ENCODE measurements at places on chromosomes 2 and 18. TPM values are rescaled to one million over a fixed set of nuclear protein-coding genes. Genes with fewer than 3 reads are reported as not detected.

GRCh38 chr18:63237881-63238692 is 81.5 kb downstream of the BCL2 start:
- no peak for DNase-seq

- DNase-seq = no peak
Measured at GRCh38 chr2:102226612-102227391, 40.0 kb downstream of the IL1RL2 start.

- DNase-seq = no peak
Measured at GRCh38 chr2:183057333-183057985, 19.2 kb upstream of the NCKAP1 start.

GRCh38 chr2:62501794-62502500 is 4.0 kb downstream of the TMEM17 start:
- DNase-seq = no peak

- no peak for DNase-seq
Measured at GRCh38 chr2:314561-315336, 26.9 kb upstream of the ALKAL2 start.

DNA sequence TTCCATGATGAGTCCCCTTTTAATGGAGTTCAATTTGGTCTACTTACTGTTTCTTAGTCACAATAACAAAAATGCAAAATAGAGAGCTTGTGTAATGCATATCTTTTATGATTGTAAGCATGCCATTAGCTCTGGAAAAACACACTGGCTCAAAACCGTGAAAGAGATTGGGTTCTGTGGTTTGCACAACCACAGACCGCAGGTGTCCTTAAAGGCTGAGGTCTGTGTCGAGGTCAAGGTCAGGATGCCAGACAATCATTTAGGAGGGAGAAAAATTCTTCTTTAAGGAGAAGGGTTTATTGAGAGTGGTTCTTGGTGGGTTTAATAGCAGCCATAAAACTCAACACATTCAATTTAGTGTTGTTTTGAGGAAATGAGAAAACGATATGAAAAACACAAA is 487.2 kb downstream of the GALR1 start:
- DNase-seq = no peak

GRCh38 chr2:147067136-147067535 is 777.7 kb upstream of the ACVR2A start:
- DNase-seq = no peak

- no peak for DNase-seq
Measured at GRCh38 chr2:222950638-222951285, 89.9 kb downstream of the ACSL3 start.

DNA sequence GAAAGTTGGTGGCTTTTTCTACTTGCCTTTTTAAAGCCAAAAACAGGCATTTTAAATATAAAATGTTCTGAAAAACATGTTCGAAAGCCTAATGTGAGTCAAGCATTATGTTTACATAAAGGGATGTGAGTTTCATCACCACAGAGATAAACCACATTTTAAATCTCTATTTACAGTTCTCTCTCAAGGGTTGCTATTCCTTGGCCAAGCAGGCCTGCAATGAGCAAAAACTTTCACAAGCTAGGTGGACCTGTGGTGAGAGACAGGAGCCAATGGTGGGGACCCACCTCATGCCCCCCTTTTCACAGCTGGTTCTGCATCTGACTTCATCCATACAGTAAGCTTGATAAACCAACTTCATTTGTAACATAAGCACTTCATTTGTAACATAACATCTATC is 65.1 kb downstream of the CUL3 start:
- no peak for DNase-seq

DNA sequence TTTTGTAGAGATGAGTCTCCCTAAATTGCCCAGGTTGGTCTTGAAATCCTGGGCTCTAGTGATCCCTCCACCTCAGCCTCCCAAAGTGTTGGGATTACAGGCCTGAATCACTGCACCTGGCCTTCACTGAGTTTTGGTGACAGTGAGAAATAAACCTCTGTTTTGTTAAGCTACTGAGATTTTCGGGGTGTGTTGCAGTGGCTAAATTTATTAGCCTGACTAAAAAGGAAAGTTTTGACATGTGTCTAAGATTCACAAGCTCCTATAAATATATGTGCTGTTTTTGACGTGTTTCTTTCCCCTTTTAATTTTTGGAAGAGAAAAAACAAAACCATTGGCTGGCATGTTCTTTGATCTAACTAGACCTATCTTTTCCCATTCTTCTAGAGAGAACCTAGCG is 190.5 kb upstream of the MC4R start:
- DNase-seq = no peak

GRCh38 chr2:237230355-237230754 is 144.7 kb downstream of the COPS8 start:
- no peak for DNase-seq

GRCh38 chr2:73944714-73945113 is 18.0 kb downstream of the DGUOK start:
- DNase-seq = no peak

DNA sequence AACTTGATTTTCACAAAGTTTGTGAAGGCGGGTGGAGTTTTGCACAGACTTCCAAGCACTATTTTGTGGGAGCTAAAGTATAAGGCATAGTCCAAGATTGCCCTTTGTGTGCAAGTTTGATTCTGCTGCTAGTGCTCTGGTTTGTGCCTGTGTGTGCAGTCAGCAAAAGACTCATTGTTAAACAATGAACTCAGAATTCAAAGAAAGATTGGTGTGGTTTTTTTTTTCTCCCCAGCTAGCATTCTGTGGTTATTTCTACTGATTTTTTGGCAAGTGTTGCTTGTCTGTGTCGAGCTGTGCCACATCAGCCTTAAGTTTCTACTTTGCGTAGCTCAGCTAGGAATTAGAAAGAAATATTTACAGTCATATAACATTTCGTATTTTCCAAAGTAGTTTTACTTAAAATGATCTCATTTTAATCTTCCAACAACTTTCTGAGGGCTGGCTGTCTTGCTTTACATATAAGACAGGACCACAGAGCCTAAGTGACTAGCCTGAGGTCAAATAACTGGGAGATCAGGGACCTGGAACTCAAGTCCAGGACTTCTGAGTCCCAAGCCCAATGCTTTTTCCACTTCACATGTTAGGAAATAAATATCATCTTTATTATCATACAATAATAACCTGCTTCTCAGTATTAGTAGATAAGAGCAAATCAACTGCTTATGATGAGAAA is 69.8 kb downstream of the BABAM2 start:
- DNase-seq = no peak

GRCh38 chr2:234326694-234327093 is 170.2 kb downstream of the ARL4C start:
- DNase-seq = no peak

- DNase-seq = peak; percentile 27
Measured at GRCh38 chr2:217993817-217994463, 8.9 kb downstream of the TNS1 start.

DNA sequence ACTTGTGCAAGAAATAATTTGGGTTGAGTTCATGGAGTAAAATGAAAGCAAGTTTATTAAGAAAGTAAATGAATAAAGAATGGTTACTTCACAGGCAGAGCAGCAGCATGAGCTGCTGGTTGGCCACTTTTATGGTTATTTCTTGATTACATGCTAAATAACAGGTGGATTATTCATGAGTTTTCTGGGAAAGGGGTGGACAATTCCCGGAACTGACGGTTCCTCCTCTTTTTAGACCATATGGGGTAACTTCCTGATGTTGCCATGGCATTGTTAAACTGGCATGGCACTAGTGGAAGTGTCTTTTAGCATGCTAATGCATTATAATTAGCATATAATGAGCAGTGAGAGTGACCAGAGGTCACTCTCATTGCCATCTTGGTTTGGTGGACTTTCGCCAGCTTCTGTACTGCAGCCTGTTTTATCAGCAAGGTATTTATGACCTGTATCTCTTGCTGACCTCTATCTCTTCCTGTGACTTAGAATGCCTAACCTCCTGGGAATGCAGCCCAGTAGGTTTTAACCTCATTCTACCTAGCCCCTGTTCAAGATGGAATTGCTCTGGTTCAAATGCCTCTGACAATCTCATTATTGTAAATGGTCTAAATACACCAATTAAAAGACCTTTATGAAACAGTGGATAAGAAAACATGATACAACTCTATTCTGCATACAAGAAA is 114.1 kb upstream of the FIGN start:
- no peak for DNase-seq

DNA sequence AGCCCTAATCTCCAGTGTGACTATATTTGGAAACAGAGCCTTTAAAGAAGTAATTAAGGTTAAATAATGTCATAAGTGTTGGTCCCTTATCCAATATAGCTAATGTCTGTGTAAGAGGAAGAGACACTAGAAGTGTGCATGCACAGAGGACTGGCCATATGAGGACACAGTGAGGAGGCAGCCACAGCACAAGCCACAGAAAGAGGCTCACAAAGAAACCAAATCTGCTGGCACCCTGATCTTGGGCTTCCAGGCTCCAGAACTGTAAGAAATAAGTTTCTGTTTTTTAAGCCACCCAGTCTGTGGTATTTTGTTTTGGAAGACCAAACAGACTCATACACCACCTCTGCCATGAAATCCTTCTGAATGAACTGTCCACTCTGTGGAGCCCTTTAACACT is 186.4 kb upstream of the SLC39A10 start:
- no peak for DNase-seq

GRCh38 chr2:144654523-144654922 is 134.6 kb upstream of the ZEB2 start:
- DNase-seq = no peak

DNA sequence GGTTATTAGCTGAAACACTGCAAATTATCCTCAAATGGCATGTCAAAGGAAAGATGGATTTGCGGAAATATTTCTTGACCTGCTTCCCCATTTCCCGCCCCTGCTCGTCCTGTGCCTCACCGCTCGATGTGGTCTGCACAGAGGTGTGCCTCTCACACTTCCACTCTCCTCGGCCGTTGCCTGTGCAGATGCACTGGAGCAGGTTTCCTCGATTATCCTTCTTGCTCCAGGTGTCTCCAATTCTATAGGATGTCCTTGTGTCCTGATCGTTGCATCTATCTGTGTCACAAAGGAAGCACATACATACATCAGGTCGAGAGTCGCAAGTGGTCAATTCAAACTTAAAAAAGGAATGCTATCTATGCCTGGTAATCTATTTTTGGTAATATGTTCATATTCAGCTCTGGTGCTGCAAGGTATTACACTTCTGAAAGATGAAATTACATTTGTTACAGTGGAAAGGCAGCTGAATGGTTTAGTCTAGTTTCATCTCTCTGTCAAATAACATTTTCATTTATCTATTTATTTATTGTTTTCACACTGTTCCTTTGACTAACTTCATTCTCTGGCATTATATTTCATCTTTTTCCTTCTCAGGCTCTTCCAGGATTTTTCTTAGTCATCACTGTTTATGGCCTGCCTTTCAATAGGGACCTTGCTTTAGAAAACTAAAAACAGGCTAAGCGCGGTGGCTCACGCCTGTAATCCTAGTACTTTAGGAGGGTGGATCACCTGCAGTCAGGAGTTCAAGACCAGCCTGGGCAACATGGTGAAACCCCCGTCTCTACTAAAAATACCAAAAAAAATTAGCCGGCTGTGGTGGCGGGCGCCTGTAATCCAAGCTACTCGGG is 7.6 kb downstream of the FN1 start:
- DNase-seq = no peak

DNA sequence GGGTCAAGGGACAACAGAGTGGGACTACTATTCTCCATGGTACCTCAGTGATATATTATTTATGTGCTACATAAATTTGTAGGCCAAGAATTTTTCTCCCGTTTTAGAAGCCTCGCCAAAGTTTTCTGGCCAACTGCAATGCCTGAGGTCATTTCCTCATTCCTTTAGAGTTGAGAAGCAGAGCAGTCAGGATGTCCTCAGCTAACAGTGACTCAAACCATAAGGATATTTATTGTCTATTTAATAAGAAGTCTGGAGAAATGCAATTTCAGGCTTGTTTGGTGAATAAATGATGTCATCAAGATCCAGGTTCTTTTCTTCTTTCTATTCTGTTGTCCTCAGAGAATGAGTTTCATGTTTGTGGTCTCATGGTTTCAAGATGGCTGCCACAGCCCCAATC is 91.0 kb downstream of the ADCYAP1 start:
- DNase-seq = no peak

- DNase-seq = no peak
Measured at GRCh38 chr2:239148495-239149200, 252.2 kb downstream of the HDAC4 start.

DNA sequence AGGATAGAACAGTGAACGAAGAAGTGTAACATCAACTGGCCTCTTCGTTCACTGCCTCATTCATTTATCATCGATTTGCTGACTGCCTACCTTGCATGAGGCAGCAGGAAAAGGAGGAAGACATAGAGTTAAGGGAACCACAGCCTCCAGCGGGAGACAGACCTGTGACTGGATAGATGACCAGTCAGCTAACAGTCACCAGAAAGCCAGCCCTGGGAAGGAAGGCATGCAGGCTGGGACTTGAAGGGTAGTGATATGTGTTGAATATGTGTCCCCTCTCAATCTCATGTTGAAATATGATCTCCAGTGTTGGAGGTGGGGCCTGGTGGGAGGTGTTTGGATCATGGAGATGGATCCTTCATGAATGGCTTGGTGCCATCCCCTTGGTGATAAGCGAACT is 58.3 kb downstream of the CTIF start:
- no peak for DNase-seq

DNA sequence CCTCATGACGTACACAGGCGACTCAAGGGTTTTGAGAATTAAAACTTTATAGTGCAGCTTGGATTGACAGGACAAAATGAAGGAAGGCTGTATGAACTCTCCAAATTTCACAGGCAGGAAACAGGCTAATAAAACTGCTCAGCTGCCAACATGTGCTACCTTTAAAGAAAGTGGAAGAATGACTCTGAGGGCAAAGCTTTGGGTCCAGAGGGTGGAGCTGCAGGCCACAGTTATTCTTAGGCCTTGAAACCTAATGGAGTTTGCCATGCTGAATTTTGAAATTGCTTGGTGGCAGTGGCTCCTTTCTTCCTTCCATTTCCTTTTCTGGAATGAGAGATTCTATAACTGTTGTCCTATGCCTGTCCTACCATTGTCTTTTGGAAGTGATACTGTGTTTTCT is 34.8 kb downstream of the HAT1 start:
- no peak for DNase-seq

The EVX2 gene
- not detected for polyA plus RNA-seq

The DYSF gene
- polyA plus RNA-seq = not detected

The CCBE1 gene
- not detected for polyA plus RNA-seq

The SIX2 gene
- not detected for polyA plus RNA-seq

The MRO gene
- polyA plus RNA-seq = not detected

The OXER1 gene
- 0.68 TPM for polyA plus RNA-seq

The SIX3 gene
- not detected for polyA plus RNA-seq

The SGPP2 gene
- not detected for polyA plus RNA-seq

The CGREF1 gene
- polyA plus RNA-seq = not detected

The MAL gene
- not detected for polyA plus RNA-seq

The KCNF1 gene
- not detected for polyA plus RNA-seq

The GAL3ST2 gene
- polyA plus RNA-seq = not detected

The PROC gene
- polyA plus RNA-seq = not detected

The XIRP2 gene
- not detected for polyA plus RNA-seq

The PFN4 gene
- polyA plus RNA-seq = not detected

Measured in naive B cell (primary cell).